Fibroblast of the aortic adventitia (primary cell): ENCODE measurements at places on chromosomes 6 and 20.

DNA sequence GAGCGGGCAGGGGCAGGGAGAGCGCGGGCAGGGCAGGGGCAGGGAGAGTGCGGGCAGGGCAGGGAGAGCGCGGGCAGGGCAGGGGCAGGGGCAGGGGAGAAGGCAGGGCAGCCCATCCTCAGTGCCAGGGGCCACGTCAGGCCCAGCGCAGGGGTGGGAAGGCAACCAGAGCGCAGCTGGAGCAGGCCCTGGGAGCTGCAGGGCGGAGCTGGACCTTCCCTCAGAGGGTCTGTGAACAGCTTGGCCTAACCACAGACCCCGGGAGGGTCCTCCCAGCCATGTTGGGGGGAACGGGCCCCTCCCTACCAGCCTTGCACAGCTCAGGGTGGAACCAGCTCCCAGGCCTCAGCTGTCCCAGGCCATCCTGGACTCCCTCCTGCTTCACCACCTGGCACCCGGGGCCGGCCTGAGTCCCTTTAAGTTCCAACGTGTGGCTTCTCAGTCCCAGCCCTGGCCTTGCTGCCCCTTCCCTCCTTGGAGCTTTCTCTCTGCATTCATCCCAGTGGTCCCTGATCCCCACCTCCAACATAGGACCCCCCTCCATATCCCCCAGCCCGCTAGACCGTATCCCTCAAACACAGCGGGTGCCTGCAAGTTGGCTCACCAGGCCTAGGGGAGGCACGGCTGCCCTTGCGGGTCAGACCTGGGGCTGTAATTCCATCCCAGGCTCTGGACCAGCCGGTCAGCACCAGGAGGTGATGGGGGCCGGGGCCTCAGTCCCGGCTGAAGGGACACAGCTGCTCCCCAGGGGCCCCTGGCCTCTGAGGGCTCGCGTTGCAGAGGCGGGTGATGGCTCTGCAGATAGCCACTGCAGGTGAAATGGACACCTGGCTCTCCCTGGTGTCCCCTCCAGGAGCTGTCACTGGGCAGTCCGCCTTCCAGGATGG, 5.6 kb upstream of the ZBTB46 start:
- DNase-seq: no peak

- peak; percentile 92 for DNase-seq
Observed at GRCh38 chr6:166032366-166033200, 135.1 kb downstream of the TBXT start.

DNA sequence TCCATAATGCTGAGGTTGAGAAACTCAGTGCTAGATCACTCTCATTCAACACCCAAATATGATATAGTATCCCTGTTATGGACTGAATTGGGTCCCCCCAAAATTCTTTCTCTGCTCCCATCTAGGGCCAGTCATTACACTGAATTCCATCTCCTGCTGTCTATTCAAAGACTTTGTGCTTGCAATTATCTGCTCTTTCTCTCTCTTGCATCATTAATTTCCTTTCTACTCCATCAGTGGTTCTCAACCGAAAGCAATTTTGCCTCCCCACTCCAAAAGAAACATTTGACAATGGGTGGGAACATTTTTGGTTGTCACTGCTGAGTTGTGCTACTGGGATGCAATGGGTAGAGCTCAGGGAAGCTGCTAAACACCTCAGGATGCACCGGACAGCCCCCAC, 271.5 kb upstream of the CDYL start:
- DNase-seq: peak; percentile 30

DNA sequence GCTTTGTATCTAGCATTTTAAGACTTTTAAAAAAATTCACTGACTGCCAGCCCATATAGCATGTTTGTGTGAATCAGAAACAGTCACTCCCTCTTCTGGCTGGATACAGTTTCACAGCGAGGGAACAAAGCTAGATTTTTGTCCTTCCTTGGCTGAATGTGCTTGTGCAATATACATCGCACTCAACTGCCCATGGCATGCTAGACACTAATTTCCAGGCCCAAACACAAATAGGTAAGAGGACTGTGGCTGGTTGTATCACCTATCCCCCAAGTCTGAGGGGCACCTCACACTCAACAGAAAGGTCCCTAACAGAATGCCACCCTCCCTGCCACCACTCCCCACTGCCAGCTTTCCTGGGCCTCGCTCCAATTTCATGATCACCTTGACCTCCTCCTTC, 16.2 kb upstream of the BLCAP start:
- peak; percentile 60 for DNase-seq

- peak; percentile 30 for DNase-seq
Observed at GRCh38 chr6:105326216-105326615, 76.7 kb downstream of the PREP start.
